ENCODE measurements at places on chromosomes 11 and 22. TPM values are rescaled to one million over a fixed set of nuclear protein-coding genes. Genes with fewer than 3 reads are reported as not detected.

- no peak for DNase-seq
Observed at GRCh38 chr11:71499546-71499945, 27.5 kb upstream of the KRTAP5-7 start.

GRCh38 chr11:12246147-12246546, 131.2 kb upstream of the PARVA start:
- no peak for DNase-seq

- DNase-seq: no peak
Observed at GRCh38 chr22:49436056-49436455, 391.6 kb downstream of the BRD1 start.

DNA sequence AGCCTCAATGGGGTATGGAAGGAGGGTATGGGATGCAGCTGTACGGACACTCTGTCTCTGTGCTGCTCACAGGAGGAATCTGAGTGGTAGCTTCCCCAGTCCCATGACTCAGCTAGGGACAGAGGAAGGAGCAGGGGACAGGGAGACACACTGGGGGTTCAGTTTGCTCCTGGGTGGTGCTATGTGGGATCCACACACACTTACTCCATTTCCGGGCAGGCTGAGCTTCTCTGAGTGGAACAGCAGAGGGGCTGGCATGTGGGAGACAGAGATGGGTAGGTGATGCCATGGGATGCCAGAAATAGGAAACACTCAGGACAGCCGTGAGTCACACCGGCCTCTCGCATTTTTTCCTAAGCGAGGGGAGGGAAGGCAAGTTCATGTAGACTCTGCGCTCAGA, 59.2 kb upstream of the KIRREL3 start:
- peak; percentile 25 for DNase-seq

DNA sequence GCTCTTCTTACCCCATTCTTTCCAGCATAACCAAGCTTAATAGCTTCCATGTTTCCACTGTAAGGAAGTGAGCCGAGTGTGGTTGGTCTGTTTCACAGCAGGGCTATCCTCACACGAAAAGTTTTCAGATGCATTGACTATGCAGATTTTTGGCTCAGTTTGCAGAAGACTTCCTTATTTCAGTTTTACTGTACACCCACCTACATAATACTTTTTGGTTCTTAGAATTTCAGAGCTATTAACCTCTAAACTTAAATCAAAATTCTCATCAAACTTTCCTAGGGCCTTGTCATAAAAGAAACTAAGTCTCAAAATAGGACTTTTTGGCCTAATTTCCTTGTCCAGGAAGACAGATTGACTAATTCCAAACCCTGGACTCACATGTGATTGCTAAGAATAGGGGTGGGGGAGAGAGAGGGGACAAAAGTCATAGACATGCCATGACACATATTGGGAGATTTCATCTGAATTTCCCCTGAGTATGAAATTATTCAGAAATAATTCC, 7.3 kb upstream of the EHF start:
- DNase-seq: no peak

GRCh38 chr11:110410651-110411050, 19.1 kb upstream of the FDX1 start:
- no peak for DNase-seq

- no peak for DNase-seq
Observed at GRCh38 chr11:59008947-59009346, 69.7 kb downstream of the GLYATL1 start.

DNA sequence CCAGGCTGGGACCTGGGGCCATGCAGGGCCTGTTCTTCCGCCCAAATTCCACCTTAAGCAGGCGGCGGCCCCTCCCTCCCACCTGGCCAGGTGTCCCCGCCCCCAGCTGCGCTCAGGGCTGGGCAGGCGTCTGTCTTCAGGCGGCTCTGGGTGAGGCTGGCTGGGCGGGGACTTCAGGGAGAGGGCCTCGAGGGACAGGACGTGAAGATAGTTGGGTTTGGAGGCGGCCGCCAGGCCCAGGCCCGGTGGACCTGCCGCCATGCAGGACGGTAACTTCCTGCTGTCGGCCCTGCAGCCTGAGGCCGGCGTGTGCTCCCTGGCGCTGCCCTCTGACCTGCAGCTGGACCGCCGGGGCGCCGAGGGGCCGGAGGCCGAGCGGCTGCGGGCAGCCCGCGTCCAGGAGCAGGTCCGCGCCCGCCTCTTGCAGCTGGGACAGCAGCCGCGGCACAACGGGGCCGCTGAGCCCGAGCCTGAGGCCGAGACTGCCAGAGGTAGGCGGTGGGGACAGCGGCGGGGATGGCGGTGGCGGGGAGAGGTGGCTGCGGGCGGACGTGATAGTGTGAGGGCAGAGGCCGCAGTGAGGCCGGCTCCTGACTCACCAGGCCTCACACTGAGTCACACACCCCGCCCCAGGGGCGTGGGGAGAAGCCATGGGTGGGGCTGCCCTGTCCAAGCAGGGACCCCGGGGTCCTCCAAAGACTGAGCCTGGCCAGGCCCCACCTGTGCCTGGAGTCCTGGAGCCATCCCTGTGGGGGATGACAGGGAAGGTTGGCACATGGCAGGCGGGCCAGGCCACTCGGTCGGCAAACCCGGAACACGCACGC, at the start of gene PKP3:
Gene PKP3, plus strand, starts transcription at position 176 of the 824 bp plus-strand sequence. Its CDS starts 84 bp downstream, at position 260.
- DNase-seq: no peak

DNA sequence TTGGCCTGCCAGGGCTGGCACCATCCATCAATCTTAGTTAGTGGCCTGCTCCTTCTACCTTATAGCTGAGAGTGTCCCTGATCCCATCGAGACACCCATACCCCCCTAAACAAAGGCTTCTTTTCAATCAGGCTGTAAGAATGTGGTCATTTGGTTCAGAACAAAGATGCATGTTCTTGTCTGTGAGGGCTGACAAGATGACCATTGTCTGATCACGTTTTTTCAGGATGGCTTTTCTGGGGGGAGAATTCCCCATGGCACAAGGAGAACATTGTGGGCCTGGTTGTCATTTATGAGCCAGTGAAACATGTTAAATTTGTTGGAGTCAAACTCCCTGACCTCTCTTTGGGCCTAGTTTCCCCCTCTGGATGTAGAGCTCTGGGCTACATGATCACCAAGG, 160.4 kb downstream of the INSC start:
- no peak for DNase-seq

- no peak for DNase-seq
Observed at GRCh38 chr11:86678823-86679222, 6.4 kb upstream of the ME3 start.

DNA sequence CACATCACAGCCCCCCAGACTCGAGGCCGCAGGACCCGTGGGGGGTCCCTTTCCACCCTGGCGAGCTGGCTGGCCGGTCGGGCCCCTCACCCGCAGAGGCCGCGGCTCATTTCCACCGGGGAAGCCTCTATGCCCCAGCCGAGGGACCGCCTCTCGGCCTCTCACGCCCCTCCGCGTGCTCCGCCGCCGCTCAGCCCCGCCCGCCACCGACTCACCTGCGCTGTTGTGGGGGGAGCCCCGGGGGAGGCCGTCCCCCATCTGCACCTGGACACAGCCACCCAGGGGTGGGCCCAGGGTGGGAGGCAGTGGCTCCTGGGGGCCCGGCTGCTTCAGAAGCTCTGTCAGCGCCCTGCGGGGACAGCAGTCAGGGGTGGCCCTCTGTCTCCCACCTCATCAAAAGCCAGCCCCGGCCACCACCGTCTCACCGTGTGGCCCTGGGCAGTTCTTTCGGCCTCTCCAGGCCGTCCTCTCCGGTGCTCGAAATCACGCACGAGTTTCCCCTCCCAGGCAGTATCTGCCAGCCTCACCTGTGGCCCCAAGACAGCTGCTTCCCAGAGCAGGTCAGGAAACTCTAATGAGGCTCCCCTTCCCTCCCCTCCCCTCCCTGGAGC, 3.8 kb downstream of the SHISA8 start:
- no peak for DNase-seq

- DNase-seq: peak; percentile 31
Observed at GRCh38 chr11:11349870-11350337, 3.1 kb downstream of the CSNK2A3 start.

GRCh38 chr22:28245579-28246224, 326.6 kb upstream of the PITPNB start:
- no peak for DNase-seq

- no peak for DNase-seq
Observed at GRCh38 chr11:124123622-124124021, 8.4 kb downstream of the VWA5A start.

DNA sequence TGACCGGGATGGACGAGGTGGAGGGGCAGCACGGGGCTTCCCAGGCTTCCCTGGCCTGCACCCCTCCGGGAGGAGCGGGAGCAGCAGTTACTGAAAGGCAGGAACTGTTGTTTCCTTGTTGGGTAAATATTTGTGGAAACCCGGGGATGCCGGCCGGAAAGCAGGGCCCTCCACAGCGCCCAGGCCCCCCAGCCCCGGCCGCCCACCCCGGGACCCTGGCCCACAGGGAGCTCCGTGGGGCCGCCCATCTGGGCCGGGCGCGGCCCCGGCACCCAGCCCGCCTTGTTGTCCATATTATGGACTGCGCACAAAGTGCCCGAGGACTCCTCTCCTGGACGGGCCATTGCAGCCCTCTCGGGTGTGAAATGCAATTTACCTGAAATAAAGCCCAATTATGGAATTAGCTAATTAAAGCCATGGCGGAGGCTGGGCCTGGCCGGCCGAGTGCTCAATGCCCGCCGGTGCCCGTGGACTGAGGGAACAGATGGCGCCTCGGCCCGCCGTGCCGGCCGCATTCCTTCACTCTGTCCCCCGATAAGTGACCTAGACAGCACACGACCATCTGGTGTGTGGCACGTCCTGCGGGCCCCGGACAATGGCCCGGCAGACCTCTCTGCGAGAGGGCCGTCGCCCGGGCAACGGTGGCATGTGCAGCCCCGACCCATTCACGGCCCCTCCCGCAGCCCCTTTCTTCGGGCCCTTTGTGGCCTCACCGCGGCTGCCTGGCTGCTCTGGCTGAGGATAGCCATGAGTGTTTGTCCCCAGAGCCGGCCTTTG, 35.4 kb downstream of the CDKN1C start:
- DNase-seq: no peak

DNA sequence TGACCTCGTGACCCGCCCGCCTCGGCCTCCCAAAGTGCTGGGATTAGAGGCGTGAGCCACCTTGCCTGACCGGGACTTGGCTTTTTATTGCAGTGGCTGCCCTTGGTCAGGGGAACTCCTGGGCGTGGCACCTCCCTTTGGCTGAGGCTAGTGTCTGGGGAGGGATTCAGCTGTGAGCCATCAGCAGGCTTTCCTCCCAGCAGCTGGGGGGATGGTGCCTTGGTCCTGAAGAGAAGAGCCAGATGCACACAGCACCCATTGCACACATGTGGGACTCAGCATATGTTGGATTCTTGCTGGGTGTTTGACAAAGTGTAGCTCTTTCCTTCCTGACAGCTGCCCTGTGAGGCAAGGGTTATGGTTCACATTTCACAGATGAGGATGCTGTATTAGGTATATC, 8.4 kb downstream of the CYTH4 start:
- DNase-seq: no peak

- DNase-seq: no peak
Observed at GRCh38 chr11:84800755-84801346, 826.3 kb downstream of the DLG2 start.

DNA sequence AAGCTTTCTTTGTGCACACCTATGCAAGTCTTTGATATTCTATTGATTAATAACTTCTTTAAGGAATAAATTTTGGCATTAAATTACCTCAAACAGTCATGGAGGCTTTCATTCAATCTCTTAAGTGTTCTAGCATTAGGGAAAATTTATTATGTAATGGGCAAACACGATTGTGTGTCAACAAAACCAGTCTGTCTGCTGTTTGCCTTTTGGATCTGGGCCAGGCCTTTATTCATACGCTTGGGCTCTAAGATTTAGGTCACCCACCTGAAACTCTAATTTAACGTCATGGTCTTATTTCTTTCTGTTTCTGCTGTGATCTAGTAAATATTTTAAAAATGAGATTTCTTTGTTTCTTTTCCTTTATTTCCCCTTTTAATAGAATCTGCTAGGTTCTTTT, 1270.6 kb downstream of the LRRC4C start:
- DNase-seq: no peak

- no peak for DNase-seq
Observed at GRCh38 chr11:100706179-100706578, 19.1 kb downstream of the ARHGAP42 start.

DNA sequence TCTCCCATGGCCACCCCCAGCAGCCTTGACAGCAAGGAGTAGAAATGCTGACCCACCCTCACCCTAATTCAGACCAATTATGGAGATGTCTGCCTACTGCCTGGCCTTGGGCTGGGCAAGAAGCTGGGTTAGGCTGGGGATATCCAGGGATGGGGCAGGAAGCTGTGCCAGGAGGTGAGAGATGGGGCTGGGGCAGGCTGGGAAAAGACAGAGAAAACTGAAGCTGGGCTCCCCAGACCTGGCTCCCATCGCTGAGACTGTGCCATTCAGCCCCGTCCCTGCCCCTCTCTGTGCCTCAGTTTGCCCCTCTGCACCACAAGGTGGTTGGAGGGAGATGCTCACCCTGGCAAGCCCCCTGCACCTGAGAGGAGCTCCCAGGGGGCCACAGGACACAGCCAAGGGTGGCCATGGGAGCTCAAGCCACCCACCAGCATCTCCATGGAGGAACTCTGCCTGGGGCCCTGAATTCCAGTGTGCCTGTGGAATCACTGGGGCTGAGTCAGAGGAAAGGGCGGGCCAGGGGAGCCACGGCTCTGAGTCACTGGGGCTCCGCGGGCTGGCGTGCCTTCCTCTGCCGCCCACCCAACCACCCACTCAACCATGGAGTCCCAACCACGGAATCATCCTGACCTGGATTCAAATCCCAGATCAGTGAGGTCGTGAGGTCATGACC, 6.0 kb upstream of the CARD10 start:
- DNase-seq: peak; percentile 69

GRCh38 chr11:28169816-28170215, 61.6 kb downstream of the METTL15 start:
- no peak for DNase-seq

- DNase-seq: no peak
Observed at GRCh38 chr22:20533095-20533878, 25.9 kb downstream of the MED15 start.

- DNase-seq: no peak
Observed at GRCh38 chr22:26616650-26617049, 1.2 kb downstream of the CRYBB1 start.

DNA sequence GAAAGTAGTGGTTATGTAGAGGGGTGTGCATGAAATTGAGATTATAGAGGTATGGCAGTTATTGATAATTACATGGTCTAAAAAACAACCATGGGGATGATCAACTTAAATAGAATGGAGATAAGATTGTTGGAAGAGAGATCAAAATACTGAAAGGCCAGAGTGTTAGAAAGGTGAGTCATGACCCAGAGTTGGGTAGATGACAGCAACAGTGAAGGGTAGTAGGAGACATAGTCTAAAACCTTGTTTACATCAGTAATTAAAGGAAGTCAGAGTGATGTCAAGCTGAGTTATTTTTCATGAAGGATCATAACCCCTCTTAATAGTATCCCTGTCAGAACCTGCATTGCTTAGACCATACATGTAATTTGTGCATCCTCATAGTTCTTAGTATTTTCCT, 110.9 kb downstream of the ELP4 start:
- DNase-seq: no peak

- no peak for DNase-seq
Observed at GRCh38 chr11:94332814-94333213, 28.4 kb downstream of the IZUMO1R start.

The CCDC116 gene
- total RNA-seq: 0.18 TPM

The TTC28 gene
- 15.0 TPM for total RNA-seq

The OR5AS1 gene
- total RNA-seq: not detected

The HYOU1 gene
- 122 TPM for total RNA-seq

All from left cardiac atrium (tissue), 4 donors.